ENCODE measurements at places on chromosomes 7 and 10.
A peak's percentile ranks its signal among the peaks of the same experiment; 100 is the strongest.

GRCh38 chr10:16907687-16908086 is 90.5 kb upstream of the RSU1 start:
- no peak for DNase-seq

GRCh38 chr7:28889290-28889689 is 68.8 kb downstream of the TRIL start:
- DNase-seq = no peak

DNA sequence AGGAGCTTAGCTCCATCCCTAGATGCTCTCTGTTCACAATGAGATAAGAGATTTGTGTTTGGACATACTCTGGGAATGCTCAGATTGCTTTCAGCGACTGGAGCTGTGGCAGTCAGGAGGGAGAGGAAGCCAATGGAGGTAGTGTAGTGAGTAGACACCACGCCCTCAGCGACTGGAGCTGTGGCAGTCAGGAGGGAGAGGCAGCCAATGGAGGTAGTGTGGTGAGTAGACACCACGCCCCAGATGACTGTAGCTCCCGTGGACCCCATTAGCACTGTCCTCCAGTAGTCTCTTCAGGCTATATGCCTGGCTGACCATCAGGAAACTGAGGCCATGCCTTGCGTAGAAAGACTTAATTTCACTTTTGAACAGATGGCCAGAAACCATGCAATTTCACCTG is 1033.8 kb downstream of the NRG3 start:
- DNase-seq = no peak

- no peak for DNase-seq
Observed at GRCh38 chr10:21749788-21750187, 215.8 kb downstream of the MLLT10 start.

GRCh38 chr7:6167587-6168476 is 104.6 kb downstream of the CYTH3 start:
- DNase-seq = no peak

GRCh38 chr7:103343758-103344452 is 662 bp downstream of the DNAJC2 start:
- peak; percentile 24 for DNase-seq

DNA sequence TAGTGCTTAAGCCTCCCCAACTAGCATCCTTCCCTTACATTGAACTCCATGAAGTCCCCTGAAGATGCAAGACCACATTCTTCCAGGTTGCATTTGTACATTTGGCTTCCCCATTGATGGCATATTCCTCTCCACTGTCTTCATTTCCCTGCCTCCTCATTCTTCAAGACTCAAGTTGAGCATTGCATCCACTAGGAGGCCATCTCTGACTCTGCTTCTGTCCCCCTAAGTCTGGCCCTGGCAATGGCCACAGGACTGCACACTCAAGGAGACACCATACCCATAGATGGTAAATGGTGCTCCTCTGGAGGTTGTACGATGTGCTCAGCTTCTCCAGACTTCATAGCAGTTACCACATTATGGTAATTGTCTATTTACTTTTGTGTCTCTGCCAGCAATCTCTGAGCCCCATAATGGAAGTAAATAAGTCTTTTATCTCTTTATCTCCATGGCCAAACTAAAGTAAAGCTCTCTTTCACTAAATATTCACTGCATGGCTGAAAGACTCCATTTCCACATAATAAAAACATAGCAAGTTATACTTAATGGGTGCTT is 112.6 kb downstream of the PTPRZ1 start:
- DNase-seq = no peak

DNA sequence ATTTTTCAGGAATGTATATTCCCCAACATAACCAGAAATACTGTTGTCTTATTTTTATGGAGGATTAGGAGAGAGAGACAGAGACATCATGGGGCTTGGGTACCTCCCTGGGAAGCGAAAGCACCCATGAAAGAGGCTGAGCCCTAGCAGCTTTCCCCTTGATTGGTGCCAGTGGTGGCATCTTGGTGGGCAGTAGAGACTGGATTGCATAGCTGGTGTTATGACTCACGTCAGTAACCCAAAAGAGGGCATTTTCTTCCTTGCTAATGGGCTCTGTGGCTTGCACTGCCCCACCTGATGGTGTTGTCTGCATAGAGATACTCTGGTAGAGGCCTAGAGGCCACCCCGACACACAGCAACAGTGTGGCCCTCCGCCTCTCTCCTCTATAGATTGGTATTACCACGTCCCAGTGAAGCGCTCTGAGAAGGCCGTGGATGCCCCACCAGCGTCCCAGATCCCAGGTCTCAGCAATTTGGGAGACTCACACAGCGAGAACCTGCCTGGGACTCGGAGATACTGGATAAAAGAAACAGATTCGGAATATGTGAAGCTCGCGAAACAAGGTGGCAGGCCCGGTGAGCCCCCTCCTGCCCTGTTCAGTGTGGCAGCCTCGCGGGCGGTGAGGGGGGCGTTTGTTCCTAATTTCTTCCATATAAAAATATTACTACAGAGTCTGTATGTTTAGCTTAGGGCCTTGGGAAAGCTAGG is 5.8 kb downstream of the C7orf57 start:
- DNase-seq = no peak

Data from stimulated activated CD8-positive, alpha-beta memory T cell treated with anti-CD3 and anti-CD28 coated beads, Interleukin-15, amount 100 ng/mL, for 4 hours (primary cell).